Activated CD4-positive, alpha-beta T cell treated with anti-CD3 and anti-CD28 coated beads, Interleukin-2, amount 50 U/mL, for 24 hours (primary cell): ENCODE measurements at places on chromosomes 2 and 18.

GRCh38 chr2:26380281-26380680 is 21.4 kb upstream of the DRC1 start:
- no peak for DNase-seq

DNA sequence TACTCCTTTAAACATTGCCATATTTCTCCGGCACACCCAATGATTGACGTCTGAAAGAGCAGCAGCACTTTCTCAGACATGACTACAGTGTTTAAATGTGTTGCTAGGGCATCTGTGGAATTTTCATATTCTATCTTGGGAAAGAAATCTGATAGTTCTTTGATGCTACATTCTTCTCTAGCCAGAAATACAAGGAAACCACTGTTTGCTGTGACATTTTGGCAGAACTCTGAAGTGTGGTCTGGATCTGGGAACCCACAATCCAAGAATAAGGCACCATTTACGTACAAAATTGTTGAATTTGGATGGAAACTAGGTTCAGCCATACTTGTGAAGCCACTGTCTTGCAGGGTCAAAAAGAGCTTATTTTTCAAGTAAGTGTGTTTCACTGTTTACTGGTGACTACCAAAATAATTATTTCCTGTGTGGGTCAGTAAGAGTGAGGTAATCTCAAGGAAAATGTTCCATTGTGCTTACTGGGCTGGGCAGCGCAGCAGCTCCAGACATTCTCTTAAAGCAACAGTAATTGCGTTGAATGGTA is 21.3 kb upstream of the CD28 start:
- DNase-seq: no peak

DNA sequence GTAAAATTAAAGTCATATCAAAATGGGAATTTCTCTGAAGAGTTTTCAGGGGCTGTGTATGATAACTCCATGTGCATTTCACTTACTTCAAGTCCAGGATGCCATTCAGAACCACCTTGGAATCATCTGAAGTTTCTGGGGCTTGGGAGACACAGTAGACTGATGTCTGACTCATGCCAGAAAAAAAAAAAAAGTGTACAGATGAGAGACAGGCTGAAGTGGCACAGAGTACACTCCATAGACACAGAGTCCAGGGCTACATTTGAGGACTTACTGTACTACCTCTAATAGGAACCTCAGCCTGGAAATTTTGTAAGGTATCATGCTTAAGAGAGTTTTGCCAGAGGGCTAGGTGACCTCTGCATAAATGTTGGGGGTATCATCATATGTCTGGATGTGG is 92.0 kb downstream of the SS18 start:
- DNase-seq: no peak

DNA sequence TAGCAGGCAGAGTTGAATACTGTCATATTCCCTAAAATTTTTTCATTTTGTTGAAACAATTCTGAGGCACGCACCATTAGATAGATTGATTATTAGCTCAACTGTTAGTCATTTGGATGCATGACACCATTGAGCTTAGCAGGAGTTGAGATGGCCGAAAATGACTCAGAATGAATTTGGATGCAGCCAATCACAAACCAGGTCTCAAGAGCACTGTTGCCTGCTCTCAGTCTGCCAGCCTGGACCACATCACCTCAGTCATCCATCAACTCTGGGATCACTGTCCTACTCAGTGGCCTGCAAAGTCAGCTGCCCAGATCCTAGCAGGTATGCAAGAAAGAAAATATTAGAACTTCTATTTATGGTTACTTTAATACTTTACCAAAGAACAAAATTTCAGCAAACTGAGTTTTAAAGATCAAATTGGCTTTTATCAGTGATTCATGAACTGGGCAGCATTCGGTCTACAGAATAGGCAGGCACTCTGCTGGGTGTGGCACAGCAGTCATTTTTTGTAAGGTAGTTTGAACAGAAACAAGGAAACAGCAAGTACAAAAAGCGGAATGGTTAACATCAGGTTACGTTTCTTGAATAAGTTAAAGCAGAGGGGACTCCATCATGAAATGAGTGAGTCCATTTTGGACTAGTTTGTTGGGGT is 152.7 kb upstream of the ARHGAP28 start:
- no peak for DNase-seq

GRCh38 chr2:20034821-20035220 is 16.6 kb downstream of the LAPTM4A start:
- DNase-seq: no peak

- DNase-seq: no peak
Measured at GRCh38 chr2:68195096-68195495, 37.4 kb downstream of the PNO1 start.

DNA sequence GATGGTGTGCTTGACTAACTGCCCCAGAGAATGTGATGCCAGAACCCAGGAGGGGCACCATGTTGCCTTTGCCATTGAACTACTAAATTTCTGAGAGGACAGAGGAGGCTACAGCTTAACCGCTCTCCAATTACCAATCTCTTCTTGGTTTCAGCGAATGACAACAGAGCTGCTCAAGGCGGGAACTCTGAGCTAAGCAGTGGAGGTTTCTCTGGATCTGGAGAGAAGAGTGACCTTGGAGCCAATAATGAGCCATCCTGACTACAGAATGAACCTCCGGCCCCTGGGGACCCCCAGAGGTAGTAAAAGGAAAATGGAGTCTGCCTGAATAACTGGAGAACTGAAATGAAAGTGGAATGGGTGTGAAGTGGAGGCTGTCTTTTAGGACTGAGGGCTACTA is 53.2 kb downstream of the DIS3L2 start:
- DNase-seq: no peak

DNA sequence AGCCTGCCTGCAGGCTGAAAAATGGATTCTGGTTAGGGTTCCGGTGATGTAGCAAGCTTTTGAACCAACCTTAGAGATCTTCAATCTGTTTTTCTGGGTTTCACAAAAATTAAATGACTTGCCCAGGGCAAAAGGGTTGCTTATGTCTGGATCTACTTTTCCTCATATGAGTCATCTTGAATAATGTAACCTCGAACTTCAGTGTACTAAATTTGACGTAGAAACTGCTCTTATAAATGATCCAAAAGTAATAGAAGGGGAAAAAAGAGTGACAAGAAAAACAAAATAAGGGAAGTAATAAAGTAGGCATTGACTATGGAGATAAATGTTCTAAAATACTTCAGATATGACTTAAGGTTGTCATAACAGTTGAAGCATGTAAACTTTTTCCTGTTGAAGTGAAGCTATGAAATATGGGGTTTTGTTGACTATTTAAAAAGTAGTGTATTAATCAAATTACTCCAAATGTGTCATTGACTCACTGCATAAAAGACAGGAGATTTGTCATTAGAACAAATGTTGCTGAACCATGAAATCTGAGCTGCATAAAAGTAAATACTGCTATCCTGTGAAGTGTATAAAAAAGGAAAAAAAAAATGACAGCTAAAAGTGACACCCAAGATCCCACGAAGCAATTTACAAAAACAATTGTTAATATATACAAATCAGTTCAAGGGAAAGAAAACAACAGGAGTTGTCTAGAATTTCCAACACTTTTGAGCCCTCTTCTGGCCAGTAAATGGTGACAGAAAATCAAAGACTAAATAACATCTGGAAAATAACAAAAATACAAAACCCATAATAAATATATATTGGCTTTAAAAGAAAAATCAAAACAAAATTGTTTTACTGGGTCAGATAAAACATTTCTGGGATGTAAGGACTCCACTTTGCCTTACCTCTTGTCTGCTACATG is 103.6 kb upstream of the SERPINE2 start:
- no peak for DNase-seq

DNA sequence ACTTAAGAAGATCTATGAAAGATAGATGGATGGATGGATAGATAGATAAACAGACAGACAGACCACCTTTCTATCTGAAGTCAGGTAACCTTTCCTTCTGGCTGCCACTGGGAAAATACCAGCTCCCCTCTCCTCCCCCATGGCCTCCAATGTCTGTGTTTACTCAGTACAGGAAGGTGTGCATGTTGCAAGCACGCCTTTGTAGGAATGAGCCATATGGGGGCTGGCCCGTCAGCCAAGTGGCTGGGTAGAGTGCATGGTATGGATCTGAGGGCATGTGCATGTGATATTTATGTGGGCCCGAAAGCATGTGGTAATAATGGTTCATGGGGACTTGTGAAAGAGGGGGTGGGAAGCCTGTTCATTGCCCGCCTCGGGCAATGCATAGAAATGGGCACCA is 109.2 kb upstream of the FZD7 start:
- DNase-seq: no peak
